ENCODE measurements at places on chromosomes 16 and 17. TPM values are rescaled to one million over a fixed set of nuclear protein-coding genes. Genes with fewer than 3 reads are reported as not detected.
A peak's percentile ranks its signal among the peaks of the same experiment; 100 is the strongest.

Gene KLHL10
- not detected for total RNA-seq

Gene NLRC3
- total RNA-seq = 19.1 TPM

Gene RBBP6
- total RNA-seq = 73.8 TPM

Gene PIK3R5
- 32.6 TPM for total RNA-seq

Gene CCL18
- total RNA-seq = not detected

Gene DHODH
- total RNA-seq = 33.7 TPM

- H3K27ac ChIP-seq = peak overlapping the region; percentile 66
- peak; percentile 78 for DNase-seq
- H3K4me1 ChIP-seq = peaks cover 29% of the 10 kb centered on the region
- peaks cover 47% of the 10 kb centered on the region for H3K27me3 ChIP-seq
These were observed 1.2 kb downstream of the OR1F1 start for GRCh38 chr16:3188925-3189825.

- H3K4me1 ChIP-seq = no peaks in the 10 kb centered on the region
- H3K27me3 ChIP-seq = peaks cover 1% of the 10 kb centered on the region
- no peak overlapping the region for H3K4me3 ChIP-seq
- no peaks in the 10 kb centered on the region for H3K36me3 ChIP-seq
- no peak overlapping the region for H3K27ac ChIP-seq
These were observed 12.0 kb downstream of the CA7 start for GRCh38 chr16:66856184-66856730.

DNA sequence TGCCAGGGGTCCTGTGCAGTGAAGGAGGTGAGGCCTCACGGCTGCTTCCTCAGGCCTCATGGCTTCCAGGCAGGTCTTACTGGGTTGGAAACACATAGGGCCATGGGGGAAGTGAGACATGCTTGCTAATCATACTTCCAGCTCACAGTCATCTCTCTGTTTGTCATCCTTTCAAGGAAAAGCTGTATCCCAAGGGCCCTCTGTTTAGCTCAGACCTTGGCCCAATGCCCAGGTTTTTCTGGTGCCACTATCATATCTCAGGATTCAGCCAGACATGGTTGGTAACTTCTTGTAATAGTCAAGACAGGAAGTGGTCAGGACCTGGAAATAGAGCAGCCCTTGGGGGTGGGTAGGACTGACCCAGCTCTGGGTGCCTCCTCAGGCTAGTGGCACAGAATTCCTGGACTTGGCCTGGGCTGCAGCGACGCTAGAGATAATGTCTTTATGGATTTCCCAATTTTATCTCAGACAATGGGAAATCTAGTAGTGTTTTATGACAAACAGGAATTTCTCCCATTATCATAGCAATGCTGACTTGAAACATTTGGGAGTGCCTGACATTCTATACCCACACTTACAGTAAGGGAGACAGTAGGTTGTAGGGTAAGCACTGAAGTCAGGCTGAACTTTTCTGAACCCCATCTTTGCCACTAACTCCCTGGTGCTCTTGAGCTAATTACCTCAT lies 13.5 kb upstream of the ITGB3 start:
- H3K27ac ChIP-seq = no peak overlapping the region
- H3K27me3 ChIP-seq = peaks cover 20% of the 10 kb centered on the region
- no peaks in the 10 kb centered on the region for H3K36me3 ChIP-seq
- H3K4me3 ChIP-seq = no peak overlapping the region
- H3K4me1 ChIP-seq = peaks cover 6% of the 10 kb centered on the region

- H3K4me1 ChIP-seq = peaks cover 44% of the 10 kb centered on the region
- DNase-seq = peak; percentile 79
- H3K4me3 ChIP-seq = peak overlapping the region; percentile 76
- H3K36me3 ChIP-seq = peaks cover 38% of the 10 kb centered on the region
These were observed 3.9 kb downstream of the TRPV2 start for GRCh38 chr17:16419074-16419928.

DNA sequence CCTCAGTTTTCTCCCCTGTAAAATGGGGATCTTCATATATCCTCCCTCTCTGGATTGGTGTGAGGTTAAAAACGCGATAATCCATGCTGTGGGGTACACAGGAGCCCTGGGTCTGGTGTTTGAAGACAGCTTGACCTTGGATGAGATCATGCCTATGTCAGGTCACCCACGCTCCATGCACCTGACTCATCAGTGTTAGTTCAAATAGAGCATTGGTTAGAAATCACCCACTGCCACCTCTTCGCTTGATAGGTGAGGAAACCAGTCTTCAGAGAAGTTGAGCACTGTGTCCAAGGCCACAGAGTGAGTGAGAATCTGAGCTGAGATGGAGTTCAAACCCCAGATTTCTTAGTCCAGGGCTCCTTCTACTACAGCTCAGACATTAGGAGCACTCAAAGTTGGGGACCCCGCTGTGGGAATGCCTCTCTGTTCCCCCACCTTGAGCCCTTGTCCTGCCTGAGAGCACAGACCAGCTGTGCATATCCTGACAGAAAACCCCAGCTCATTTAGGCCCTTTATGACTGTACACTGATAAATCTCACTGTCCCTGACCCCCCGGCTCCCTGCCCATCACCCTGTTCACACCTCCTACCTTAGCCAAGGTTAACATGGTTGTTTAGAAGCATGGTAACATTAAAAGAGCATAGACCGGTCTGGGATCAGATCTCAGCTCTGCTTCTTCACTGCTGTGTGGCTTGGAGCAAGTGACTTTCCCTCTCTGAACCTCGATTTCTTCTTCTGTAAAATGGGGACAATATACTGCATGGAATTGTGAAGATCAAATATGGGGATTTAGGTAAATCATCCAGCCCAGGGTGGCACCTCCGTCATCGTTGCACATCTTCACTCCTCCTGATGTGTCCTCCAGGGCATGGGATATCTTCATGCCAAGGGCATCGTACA lies 22.4 kb upstream of the LGALS9 start:
- H3K27ac ChIP-seq = peak overlapping the region; percentile 82
- DNase-seq = no peak
- H3K4me3 ChIP-seq = no peak overlapping the region
- H3K36me3 ChIP-seq = peaks cover 64% of the 10 kb centered on the region

DNA sequence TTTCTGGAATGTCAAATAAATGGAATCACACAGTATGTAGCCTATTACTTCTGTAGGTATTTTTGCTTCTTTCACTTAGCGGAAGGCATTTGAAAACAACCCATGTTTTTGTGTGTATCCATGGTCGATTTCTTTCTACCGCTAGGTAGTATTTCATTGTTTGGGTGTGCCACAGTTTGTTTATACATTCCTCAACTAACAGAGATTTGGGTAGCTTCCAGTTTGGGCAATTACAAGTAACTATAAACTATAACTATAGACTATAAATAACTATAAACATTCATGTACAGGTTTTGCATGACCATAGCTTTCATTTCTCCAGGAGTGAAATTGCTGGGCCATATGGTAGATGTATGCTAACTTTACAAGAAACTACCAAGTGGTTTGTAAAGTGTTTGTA lies 40.1 kb downstream of the LYRM9 start:
- H3K4me3 ChIP-seq = no peak overlapping the region
- H3K36me3 ChIP-seq = no peaks in the 10 kb centered on the region
- H3K27ac ChIP-seq = no peak overlapping the region

GRCh38 chr17:61361084-61361483 lies 38.6 kb upstream of the TBX2 start:
- no peak overlapping the region for H3K27ac ChIP-seq
- no peaks in the 10 kb centered on the region for H3K4me1 ChIP-seq
- no peaks in the 10 kb centered on the region for H3K27me3 ChIP-seq

- no peak overlapping the region for H3K27ac ChIP-seq
- H3K4me1 ChIP-seq = peaks cover 6% of the 10 kb centered on the region
- peaks cover 4% of the 10 kb centered on the region for H3K36me3 ChIP-seq
- H3K4me3 ChIP-seq = no peak overlapping the region
These were observed 16.0 kb downstream of the SLC5A10 start for GRCh38 chr17:18967916-18968315.

- peaks cover 32% of the 10 kb centered on the region for H3K4me1 ChIP-seq
- H3K27me3 ChIP-seq = peaks cover 2% of the 10 kb centered on the region
- no peak for DNase-seq
- H3K36me3 ChIP-seq = no peaks in the 10 kb centered on the region
These were observed 43.5 kb upstream of the KLHDC4 start for GRCh38 chr16:87809150-87809902.

GRCh38 chr17:58993311-58993710 lies 113.4 kb downstream of the TRIM37 start:
- DNase-seq = no peak
- H3K36me3 ChIP-seq = peaks cover 26% of the 10 kb centered on the region
- peaks cover 8% of the 10 kb centered on the region for H3K4me1 ChIP-seq
- H3K4me3 ChIP-seq = no peak overlapping the region
- H3K27me3 ChIP-seq = no peaks in the 10 kb centered on the region

GRCh38 chr17:40516581-40517285 lies 15.3 kb upstream of the TNS4 start:
- peak; percentile 94 for DNase-seq
- peak overlapping the region; percentile 87 for H3K4me3 ChIP-seq
- H3K36me3 ChIP-seq = peaks cover 40% of the 10 kb centered on the region
- peaks cover 71% of the 10 kb centered on the region for H3K4me1 ChIP-seq
- H3K27ac ChIP-seq = peak overlapping the region; percentile 94

GRCh38 chr16:35352431-35352830 lies 1893.0 kb downstream of the TP53TG3F start:
- no peak overlapping the region for H3K27ac ChIP-seq
- DNase-seq = no peak
- no peaks in the 10 kb centered on the region for H3K36me3 ChIP-seq

DNA sequence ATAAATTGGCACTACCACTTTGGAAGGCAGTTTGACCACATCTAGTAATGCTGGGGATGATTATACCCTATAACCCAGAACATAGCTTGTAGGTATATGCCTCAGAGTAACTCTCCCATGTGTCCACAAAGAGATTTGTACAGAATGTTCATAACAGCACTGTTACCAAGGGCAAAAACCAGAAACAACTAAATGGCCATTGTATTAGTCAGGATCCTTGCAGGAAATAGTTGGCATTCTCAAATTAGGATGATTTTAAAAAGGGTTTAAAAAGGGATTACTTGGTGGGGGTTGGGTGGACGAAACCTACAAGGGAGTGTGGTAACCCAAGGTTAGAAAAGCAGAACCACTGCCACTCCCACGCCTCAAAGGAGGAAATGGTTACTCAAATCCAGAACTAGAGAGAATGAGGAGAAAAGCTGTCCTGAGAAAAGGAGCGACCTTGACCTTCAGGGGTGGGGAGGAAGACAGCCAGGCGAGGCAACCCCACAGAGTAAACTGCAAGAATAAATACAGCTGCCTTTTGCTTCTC lies 2.1 kb downstream of the CPPED1 start:
- H3K4me3 ChIP-seq = peak overlapping the region; percentile 94
- peak; percentile 67 for DNase-seq
- no peaks in the 10 kb centered on the region for H3K27me3 ChIP-seq

- no peak overlapping the region for H3K4me3 ChIP-seq
- DNase-seq = no peak
- peaks cover 2% of the 10 kb centered on the region for H3K27me3 ChIP-seq
- no peaks in the 10 kb centered on the region for H3K36me3 ChIP-seq
These were observed 36.2 kb upstream of the IRF8 start for GRCh38 chr16:85862476-85863383.

DNA sequence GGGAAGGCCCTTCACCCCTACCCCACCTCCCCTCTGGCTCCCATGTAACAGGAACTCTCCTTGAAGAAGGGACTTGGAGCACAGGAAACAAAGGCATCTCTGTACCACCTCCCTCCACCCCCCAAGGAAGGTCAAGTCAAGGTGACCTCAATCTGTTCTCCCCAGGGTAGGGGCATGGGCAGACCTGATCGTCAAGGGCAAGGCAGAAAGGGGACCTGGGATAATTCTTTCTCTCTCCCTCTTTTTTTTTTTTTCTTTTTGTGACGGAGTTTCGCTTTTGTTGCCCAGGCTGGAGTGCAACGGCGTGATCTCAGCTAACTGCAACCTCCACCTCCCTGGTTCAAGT lies 4.3 kb upstream of the STAT5A start:
- no peak overlapping the region for H3K27ac ChIP-seq
- DNase-seq = no peak
- H3K36me3 ChIP-seq = peaks cover 31% of the 10 kb centered on the region
- peaks cover 31% of the 10 kb centered on the region for H3K4me1 ChIP-seq
- H3K27me3 ChIP-seq = no peaks in the 10 kb centered on the region
- H3K4me3 ChIP-seq = no peak overlapping the region
